ENCODE measurements at places on chromosomes 1 and 21. TPM values are rescaled to one million over a fixed set of nuclear protein-coding genes. Genes with fewer than 3 reads are reported as not detected.

Gene F11R
- 30.0 TPM for total RNA-seq

Gene CASQ2
- 765 TPM for total RNA-seq

Gene SLC45A3
- total RNA-seq: 4.2 TPM

Gene FCRL5
- 0.10 TPM for total RNA-seq

Gene E2F2
- total RNA-seq: 6.2 TPM

Gene F5
- total RNA-seq: 0.62 TPM

Gene RHBG
- 0.31 TPM for total RNA-seq

Gene ST6GALNAC5
- 5.2 TPM for total RNA-seq

Gene SPRR2G
- not detected for total RNA-seq

Gene C8A
- total RNA-seq: not detected

Gene CNKSR1
- total RNA-seq: 13.0 TPM

Gene SYT6
- 0.10 TPM for total RNA-seq

Data from tongue (tissue), 3 donors.